ENCODE measurements at places on chromosomes 7 and 10.
A peak's percentile ranks its signal among the peaks of the same experiment; 100 is the strongest.

GRCh38 chr7:8491106-8491505 is 57.7 kb downstream of the NXPH1 start:
- DNase-seq = no peak

GRCh38 chr10:77835669-77836086 is 90.9 kb downstream of the DLG5 start:
- DNase-seq = no peak

GRCh38 chr10:110803830-110804338 is 67.8 kb upstream of the PDCD4 start:
- no peak for DNase-seq

DNA sequence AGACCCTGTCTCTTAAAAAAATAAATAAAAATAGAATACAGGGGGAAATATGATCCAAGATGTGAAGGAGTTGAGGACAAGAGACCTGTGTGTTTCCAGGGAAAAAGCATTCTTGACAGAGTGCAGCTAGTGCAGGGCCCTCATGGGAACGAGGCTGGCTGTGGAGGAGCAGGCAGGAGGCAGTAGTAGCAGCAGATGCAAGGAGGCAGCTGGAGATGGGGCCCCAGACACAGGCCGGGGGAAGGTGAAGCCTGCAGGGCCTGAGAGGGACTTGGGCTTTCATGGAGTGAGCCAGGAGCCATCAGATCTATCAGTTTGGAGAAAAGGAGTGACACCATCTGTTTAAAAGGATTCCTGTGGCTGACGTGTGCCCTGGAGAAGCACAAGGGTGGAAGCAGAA is 71.4 kb upstream of the ZNF438 start:
- DNase-seq = no peak

GRCh38 chr10:44416021-44416771 is 31.3 kb upstream of the CXCL12 start:
- DNase-seq = no peak

- no peak for DNase-seq
Measured at GRCh38 chr7:50449501-50449880, 659 bp downstream of the FIGNL1 start.

DNA sequence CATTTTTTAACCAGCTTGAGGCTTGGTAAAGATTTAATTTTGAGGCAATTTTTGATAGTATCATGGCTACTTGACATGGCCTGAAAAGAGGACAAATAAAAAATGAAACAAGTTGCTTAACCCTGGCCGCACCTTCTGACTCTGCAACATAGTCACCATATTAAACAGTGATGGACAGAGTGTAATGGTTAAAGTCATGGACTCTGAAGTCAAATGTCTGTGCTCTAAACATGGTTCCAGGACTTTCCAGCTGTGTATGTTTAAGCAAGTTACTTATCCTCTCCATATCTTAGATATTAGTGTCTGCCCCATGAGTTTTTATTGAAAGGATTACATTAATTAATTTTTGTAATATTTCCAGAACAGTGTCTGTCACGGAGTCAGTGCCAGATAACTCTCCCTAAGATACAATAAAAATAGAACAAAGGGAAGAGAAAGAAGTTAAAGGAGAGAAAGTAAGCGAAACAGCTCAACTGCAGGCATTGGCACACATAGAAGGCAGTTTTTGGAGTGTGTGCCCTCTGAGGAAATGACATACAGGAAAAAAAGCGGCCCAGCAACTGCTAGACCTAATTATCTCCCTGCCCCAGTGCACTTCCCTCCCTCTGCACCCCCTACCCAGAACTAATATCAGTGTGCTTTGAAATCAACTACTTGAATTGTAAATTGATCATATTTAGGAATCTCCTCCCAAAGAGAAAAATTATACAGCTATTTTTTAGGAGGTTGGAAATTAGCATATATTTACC is 65.3 kb downstream of the MACC1 start:
- no peak for DNase-seq

GRCh38 chr7:107638594-107638993 is 22.0 kb upstream of the SLC26A4 start:
- DNase-seq = no peak

DNA sequence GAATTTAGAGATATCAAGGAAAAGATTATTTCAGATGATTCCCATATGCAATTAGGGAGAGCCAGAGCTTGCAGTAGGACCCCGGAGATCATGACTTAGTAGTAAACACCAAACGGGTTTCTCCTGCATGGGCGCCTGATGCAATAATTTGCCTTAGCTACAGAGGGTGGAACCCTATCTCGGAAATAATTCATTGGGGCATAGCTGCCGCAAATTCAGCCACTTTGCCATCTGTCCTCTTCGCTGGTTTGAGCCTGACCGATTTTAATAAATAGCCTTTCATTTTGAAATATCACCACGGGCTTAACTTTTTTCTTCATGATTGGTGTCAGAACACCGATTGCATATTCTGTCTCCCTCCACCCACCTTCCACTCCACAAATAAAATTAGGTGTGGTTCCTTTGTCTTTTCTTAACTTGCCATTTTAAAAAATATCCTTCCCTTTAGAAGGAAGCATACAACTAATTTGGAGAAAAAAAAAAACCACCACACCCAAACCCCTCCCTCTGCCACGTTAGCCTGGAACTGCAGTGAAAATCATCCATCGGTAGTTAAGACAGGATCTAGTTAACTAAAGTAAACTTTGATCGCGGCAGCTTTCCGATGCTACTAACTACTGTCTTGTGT is 1.4 kb downstream of the GARS1 start:
- DNase-seq = no peak

DNA sequence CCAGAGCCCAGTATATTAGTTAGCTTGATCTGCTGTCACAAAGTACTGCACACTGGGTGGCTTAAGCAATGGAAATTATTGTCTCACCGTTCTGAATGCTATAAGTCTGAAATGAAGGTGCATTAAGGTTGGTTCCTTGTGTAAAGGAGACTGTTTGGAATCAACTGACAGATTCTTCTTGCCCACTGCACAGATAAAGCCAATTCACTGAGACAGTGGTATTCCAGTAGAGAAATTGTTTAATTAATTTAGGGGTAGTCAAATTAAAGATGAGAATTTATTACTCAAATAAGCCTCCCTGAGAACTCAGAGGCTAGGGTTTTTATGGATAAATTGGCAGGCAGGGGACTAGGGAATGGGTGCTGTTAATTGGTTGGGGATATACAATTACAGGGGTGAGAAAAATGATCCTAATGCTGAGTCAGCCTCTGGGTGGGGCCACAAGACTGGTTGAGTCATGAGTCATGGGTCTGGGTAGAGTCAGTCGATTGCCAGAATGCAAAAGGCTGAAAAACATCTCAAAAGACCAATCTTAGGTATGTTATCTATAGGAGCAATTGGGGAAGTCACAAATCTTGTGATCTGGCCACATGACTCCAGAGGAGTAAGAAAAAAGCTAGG is 23.5 kb upstream of the SAMD9L start:
- DNase-seq = no peak

DNA sequence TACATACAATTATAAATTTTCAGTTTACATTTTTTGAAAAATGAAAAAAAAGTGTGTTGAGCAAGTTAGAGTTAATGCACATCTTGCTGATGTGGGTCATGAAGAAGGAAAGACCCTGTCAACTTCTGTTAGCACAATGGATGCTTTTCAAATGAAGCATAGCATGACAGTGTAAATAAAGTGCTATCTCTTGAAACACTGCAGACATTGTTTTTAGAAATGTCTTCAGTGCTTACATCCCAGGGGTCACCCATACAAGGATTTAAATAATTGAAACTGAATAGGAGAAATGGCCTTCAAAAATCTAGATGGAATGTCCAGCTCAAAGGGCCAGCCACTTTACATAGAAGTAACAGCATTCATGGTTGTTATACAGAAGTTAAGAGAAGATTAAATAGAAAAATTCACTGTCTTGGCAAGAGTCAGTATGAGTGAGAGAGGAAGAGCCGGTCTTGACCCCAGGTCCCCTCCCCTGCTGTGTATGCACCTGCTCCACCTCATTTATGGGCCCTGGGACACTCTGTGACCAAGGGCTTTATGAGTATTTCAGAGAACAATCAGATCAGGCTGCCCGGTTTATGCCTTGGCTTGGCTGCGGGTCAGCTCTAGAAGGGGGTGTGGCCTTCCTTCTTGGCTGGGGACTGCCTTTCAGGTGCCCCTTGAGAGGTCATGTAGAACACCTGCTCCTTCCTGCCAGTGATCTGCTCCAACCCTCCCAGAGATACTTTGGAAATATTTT is 237.7 kb upstream of the TMEM72 start:
- no peak for DNase-seq

DNA sequence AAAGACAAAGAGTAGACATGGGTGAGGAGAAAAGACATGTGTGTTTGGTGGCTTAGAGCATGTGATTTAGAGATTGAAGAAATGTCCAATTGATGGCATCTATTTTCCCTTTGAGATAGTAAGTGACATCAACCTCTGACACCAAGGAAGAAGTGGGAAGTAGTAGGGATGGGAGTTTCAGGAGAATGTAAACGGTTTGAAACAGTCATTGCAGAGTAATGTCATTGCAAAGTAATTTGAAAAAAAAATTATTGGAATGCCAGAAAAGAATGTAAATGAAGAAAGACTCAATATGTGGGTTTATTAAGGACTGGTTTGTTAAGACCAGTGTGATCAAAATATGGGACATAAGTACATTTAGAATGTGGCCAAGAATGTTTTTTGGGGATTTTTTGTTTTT is 26.6 kb downstream of the GNG11 start:
- DNase-seq = no peak

GRCh38 chr10:30092151-30092790 is 32.9 kb upstream of the JCAD start:
- DNase-seq = no peak

DNA sequence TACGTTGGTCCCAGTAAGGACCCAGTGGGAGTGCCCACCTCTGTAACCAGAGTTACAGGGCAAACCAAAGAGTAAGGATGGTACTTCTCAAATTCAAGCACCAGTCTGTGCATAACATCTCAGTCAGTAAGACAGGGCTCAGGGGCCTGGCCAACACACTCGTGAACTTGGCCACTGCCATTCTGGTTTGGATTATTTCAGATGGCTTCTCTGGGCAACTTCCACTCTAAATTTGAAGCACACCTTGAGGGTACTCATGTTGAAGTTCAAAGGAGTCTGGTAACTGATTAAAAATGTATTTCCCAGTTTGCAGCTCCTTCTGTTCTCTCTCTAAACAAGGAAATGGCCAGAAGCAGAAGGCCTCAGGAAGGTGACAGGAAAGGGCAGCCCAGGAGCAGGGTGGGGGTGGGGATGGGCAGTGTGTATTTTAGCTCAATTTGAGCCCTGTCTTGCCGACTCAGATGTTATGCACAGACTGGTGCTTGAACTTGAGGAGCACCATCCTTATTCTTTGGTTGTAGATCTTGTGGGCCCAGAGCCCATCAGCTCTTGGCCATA is 107.3 kb upstream of the GLI3 start:
- DNase-seq = no peak

DNA sequence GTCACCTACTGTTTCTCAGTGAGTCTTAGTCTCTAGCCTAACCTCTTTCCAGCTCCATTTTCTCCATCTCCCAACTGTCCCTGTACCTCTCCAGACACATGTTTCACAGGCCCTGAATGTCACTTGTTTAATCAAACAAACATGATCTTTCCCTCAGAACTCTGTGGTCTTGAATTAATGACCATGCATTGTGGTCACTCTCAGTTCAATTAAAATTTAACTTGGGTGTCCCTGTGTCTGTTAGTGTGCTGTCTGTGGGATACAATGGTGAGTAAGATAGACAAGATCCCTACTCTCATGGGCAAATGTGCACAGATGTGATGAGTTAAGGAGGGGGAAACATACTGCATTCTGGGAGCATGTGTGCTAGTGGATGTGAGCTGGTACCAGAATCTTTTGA is 65.0 kb downstream of the RBM33 start:
- no peak for DNase-seq

DNA sequence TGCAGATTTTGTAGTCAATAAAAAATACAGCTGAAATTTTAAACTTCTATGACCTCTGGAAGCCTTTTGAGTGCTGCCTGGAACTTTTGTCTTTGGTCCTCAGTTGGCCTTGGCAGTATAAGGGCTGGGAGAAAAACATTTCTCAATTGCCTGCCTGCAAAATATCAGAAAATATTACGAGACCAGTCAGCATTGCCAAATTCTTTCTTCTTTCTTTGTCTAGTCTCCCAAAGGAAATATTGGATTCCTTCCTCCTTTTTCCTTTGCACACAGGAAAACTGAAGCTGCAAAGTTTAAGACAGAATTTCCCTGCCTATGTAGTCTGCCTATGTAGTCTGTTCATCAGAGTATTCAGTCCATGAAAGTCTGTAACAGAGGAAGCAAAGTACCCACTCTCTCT is 95.9 kb downstream of the CHRM2 start:
- no peak for DNase-seq

DNA sequence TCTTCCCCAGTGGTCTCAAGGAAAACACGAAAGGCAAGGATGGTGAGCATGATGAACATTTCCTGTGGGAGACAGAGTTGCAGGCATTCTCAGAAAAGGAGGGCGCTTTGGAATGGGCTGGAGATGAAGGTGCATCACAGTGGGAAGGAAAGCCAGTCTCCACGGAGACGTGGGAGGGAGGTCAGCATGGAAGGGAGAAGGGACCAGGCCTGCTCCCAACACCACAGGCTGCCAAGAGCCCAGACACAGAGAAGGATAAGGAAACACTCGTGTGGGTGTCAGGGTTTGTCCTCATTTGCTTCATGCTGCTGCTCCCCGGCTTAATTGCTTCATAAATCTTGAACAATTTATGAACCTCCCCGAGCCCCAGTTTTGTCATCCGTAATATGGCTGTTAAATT is 231.5 kb upstream of the ZNF32 start:
- DNase-seq = no peak

DNA sequence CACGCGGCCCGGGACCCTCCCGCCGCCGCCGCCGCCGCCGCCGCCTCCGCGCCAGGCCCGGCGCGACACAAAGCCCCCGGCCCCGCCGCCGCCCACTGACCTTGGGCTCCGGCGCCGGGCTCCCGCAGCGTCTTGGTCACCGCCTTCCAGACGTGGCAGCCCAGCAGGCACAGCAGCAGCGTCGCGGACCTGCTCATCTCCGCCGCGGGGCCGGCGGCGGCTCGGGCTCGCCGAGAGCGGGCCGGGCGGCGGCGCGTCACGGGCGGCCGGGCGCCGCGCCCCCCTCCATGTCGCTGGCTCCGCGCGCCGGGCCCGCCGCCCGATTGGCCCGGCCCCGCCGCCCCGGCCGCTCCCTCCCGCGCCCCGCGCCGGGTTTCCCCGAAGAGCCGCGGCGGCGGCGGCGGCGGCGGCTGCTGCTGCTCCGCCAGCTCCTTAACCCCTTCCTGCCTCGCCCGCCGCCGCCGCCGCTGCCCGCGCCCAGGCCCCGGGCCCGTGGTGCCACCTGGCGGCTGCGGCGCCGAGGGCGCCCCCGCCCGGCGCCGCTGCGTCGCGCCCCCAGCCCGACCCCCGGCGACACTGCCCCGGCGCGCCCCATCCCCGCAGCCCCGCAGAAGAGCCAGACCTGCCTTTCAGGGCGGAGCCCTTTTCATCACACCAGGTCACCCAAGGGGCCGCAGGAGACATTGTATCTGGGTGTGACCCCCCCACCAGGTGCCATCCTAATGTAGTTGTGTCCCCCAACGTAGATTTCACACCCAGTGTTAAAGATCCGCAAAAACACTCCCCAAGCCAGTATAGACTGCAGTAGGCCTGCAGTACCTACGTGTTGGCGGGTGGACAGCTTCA is at the start of gene FAM171A1:
TSS of gene FAM171A1 (minus strand) at position 434 of the 846 bp plus-strand sequence. CDS start at position 197, 237 bp downstream.
- peak; percentile 43 for DNase-seq

GRCh38 chr7:104838537-104839299 is 175.3 kb upstream of the KMT2E start:
- no peak for DNase-seq

GRCh38 chr10:127990846-127991542 is 84.1 kb downstream of the PTPRE start:
- no peak for DNase-seq

- no peak for DNase-seq
Measured at GRCh38 chr7:16345979-16346958, 75.1 kb downstream of the CRPPA start.

All from NCI-H774 (cell line).